NCI-H2029 treated with DMSO at 0.1 percent for 48 hours (cell line): ENCODE measurements at places on chromosomes 11 and 22.

GRCh38 chr11:85132851-85133585 lies 494.1 kb downstream of the DLG2 start:
- no peak for DNase-seq

GRCh38 chr22:28714043-28714628 lies 27.5 kb downstream of the CHEK2 start:
- DNase-seq, result no peak

DNA sequence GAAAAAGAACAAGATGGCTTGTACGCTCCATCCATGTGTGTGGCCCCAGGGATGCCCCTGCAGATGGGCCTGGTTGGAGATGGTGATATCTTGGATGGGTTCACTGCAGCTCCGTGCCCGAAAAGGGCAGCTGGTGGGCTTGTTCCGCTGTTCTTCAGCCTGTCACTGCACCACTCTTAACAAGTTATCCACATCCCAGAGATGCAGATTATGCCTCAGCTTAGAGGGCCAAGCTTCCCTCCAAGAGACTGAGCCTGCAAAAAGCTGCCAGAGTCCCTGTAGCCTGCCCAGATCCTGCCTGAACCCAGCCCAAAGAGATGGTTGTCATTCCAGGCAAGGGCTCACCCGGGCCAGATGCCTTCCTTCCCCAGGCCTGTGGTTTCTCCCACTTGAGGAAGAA lies 308.0 kb downstream of the OPCML start:
- DNase-seq, result no peak

DNA sequence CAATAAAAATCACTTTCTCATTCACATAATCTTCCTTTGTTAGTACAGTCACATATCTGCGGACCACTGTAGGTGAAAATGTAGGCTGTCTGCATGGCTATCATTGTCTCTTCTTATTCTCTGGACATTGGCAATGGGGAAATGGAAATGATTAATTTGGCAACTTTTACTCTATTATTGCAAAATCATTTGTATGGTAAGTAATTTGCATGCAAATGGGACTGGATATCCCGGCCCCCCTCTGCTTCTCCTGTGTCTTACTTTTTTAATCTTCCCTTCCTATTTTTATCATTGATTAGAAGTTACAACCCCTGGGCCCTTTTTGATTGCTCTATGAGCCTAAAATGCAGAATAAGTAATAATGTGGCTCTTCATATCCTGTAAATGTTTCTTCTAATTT lies 6.0 kb downstream of the GRK3 start:
- no peak for DNase-seq

- no peak for DNase-seq
Measured at GRCh38 chr11:14638561-14638960, 5.0 kb upstream of the PDE3B start.

- no peak for DNase-seq
Measured at GRCh38 chr11:13094930-13095687, 86.0 kb downstream of the RASSF10 start.

- DNase-seq, result no peak
Measured at GRCh38 chr11:125293596-125293995, 129.0 kb downstream of the PKNOX2 start.

- DNase-seq, result no peak
Measured at GRCh38 chr11:58134151-58134550, 8.8 kb upstream of the OR9I1 start.

GRCh38 chr11:78420255-78420764 lies 2.7 kb upstream of the GAB2 start:
- DNase-seq, result peak; percentile 6

- peak; percentile 61 for DNase-seq
Measured at GRCh38 chr11:77547863-77548551, 41.7 kb upstream of the AQP11 start.

DNA sequence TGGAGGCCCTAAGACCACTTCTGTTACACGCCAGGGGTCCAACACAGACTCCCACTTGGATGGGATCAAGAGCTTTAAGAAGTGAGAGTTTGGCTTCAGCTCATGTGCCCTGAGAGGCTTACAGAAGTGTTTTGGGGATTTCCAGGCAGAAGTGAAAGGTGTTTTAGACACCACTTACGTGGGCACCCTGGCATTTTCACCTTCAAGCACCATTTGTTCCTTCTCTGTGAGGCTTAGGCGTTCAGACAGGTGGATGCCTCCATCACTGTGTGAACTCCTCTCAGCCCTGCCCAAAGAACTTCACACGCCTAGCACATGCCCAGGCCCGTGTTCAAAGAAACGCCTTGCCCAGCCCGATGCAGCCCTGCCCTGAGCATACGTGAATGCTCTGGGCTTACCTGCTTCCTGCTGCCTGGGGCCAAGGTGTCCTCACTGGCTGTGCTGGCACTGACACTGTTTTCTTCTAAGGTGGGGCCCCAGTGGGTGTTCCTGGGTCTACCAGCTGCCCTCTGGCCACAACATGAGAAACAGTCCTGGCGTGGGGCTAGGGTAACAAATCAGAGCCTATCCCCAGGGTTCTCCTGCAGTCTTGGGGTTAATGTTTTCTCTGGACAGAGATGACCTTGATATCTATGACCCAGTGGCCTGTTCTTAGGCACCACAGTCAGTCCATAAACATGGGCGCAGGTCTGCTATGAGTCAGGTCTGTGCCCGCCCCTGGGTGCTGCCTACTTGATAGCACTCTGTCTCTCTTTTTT lies 34.0 kb downstream of the AMPD3 start:
- no peak for DNase-seq

GRCh38 chr11:121839781-121840180 lies 276.2 kb downstream of the BLID start:
- DNase-seq, result no peak

- peak; percentile 96 for DNase-seq
Measured at GRCh38 chr22:31313366-31314147, 21.3 kb upstream of the PIK3IP1 start.
